HuH-7 (cell line): ENCODE measurements at places on chromosomes 1 and 21.

- no peak for DNase-seq
Measured at GRCh38 chr1:202088206-202088605, 34.5 kb upstream of the GPR37L1 start.

DNA sequence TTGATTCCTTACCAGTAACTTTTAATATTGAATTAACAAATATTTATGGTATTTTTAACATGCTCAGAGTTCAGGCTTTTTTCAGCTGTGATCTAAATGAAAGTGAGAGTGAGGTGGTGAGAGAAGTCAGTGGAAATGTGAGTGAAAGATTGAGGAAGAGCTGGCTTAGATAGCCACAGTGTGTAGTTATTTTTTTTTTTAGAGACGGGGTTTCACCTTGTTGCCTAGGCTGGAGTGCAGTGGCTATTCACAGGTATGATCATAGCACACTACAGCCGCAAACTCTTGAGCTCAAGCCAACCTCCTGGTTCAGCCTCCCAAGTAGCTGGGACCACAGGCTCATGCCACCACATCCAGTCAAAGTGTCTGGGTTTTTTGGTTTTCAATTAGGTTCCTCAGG is 10.9 kb downstream of the RNF11 start:
- no peak for DNase-seq

DNA sequence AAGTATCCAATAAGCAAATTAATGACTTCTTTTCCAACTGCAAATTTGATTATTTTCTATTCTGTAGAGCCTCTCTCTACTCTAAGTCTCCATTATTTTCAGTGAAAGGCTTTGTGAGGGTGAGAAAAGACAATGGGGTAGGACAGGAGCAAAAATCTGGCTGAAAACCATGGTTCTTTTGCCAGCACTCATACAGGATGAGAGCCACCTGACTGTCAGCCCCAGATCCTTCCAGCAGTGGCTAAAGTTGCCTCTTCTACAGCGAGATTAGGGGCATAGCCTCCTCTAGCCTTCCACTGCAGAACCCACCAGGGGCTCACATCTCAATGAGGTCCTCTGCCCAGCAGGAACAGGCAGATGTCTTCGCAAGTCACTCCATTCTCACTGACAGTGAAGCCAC is 23.7 kb downstream of the NMNAT2 start:
- no peak for DNase-seq

DNA sequence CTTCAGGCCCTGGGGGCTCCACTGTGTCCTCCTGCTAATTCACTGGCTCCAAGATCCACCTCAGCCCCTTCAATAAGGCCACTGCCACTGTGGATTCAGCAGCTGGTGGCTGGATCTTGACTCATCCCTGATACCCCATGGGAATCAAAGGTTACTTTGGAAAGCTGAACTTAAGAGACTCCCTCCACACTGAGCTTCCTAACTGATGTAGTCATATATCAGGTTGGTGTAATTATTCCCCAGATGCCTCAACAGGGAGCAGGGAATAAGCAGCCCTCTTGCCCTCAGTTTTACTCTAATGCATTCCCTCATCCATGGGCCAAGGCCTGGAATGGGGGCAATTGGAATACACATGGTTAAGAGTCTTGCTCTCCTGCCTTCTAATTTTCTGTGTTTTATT is 164.6 kb downstream of the FASLG start:
- no peak for DNase-seq

DNA sequence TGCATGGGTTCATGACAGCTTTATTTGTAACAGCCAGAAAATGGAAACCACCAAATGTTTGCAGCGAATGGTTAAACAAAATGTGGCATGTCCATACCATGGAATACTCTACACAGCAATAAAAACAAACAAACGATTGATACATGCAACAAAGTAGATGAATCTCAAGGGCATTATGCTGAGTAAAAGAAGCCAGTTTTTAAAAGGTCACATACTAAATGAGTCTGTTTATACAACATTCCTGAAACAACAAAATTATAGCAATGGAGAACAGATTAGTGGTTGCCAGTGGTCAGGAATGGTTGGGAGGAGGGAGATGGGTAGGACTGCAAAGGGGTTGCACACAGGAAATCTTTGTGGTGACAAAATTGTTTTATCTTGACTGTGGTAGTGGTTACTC is 202.4 kb upstream of the UBE2U start:
- DNase-seq, result no peak

DNA sequence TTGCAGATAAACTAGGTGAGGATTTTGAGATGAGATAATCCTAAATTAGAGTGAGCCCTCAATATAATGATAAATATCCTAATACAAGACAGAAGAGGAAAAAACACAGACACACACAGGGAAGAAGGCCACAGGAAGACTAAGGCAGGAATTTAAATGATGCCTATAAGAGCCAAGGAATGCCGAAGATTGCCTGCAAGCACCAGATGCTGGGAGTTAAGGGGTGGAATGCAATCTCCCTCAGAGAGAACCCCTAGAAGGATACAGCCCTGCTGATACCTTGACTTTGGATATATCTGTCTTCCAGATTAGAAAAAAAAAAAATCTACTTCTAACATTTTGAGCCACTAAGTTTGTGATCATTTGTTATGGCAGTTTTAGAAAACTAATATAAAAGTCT is 299.7 kb upstream of the PRMT6 start:
- no peak for DNase-seq
